ENCODE measurements at places on chromosomes 12 and 14. TPM values are rescaled to one million over a fixed set of nuclear protein-coding genes. Genes with fewer than 3 reads are reported as not detected.
A peak's percentile ranks its signal among the peaks of the same experiment; 100 is the strongest.

KRT78 gene
- not detected for total RNA-seq

- no peak for DNase-seq
Observed at GRCh38 chr14:71228711-71229110, 321.5 kb downstream of the PCNX1 start.

GRCh38 chr14:76050797-76051392, 65.3 kb downstream of the IFT43 start:
- DNase-seq = peak; percentile 55

- peak; percentile 42 for DNase-seq
Observed at GRCh38 chr14:77691259-77691658, 16.6 kb downstream of the ALKBH1 start.

TMEM132C gene
- not detected for total RNA-seq

TMEM117 gene
- total RNA-seq = 20.6 TPM

LHX5 gene
- total RNA-seq = 0.35 TPM

MYO1H gene
- not detected for total RNA-seq

SDS gene
- total RNA-seq = 0.25 TPM

GRCh38 chr14:87131879-87132278, 861.1 kb downstream of the GALC start:
- peak; percentile 69 for DNase-seq

DNA sequence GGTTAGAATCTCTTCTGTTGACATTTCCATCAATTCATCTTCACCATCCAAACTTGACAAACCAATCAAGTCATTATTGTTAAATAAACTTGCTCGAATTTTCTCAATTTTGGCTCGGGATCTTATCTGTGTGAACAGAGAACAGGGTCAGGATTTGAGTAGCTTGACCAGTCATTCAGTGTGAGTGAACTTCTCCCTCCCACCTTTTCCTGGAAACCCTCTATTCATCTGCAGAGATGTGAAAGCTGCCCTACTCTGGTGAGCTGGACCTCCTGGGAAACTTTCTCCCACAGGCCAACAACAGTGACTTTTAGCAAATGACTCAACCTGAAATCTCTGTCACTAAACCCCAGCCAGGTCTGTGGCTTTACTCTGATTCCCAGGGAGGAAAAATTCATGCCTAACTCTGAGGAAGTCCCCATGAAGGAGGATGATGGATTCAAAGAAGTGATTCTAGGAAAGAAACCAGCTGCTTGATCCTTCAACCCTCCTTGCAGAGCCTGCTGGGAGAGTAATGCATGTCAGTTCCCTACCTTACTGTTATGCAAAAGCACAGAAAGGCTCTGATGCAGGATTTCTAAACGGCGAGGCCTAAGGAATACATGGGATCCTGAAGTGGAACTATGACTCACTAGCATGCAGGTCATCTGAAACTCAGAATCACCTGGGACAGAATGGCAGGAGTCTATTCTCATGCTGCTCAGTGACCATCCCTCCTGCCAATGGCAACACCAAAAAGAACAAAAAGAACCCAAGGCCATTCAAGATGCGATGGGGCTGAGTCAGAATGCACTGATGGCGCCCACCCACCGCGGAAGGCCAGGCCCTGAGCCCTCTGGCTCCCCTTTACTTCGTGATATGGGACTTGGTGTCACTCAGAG, 58.0 kb downstream of the TRAFD1 start:
- peak; percentile 6 for DNase-seq

TTC9 gene
- total RNA-seq = 4.0 TPM

IL22 gene
- total RNA-seq = not detected

- no peak for DNase-seq
Observed at GRCh38 chr12:94203796-94204195, 55.4 kb downstream of the PLXNC1 start.

- no peak for DNase-seq
Observed at GRCh38 chr12:49478949-49479664, 59.7 kb upstream of the KCNH3 start.

- DNase-seq = no peak
Observed at GRCh38 chr14:34785223-34786006, 71.0 kb upstream of the CFL2 start.

GARIN6 gene
- total RNA-seq = not detected

DNA sequence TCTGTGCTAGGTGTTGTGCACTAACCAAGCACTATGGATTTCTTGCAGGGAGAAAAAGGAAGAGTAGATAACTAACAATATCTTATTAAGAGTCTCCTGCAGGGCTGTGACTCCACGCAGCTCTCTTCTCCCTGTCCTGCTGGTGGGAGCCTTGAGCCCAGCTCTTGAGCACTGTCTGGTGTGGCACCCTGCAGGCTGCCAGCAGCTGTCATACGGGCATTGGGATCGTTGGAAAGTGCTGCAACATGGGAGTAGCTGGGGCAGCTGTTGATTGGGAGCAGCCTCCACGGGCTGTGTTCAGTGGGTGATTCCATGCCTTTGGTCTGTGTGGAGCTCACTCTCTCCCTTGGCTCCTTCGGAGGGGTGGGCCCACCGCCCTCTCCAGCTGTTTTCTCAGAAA, 125.3 kb downstream of the FBXL14 start:
- no peak for DNase-seq
